ENCODE measurements at places on chromosomes 3 and 15.

GRCh38 chr3:182412066-182412465 lies 381.2 kb upstream of the ATP11B start:
- DNase-seq: no peak

DNA sequence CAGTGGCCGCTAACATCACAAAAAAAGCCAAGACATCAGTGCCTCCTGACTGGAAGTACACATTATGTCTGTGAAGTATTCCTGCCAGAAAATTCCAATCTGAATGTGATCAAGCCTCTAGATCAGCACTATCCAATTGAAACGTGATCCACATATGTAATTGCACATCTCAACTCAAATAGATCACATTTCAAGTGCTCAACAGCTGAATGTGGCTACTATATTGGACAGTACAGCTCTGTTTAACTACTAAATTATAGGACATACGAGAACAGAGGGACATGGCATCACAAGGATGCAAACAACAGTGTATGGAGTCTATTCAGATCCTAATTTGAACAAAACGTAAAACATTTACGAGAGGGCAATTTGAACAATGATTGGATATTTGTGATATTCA lies 542 bp upstream of the UBAP1L start:
- no peak for DNase-seq

DNA sequence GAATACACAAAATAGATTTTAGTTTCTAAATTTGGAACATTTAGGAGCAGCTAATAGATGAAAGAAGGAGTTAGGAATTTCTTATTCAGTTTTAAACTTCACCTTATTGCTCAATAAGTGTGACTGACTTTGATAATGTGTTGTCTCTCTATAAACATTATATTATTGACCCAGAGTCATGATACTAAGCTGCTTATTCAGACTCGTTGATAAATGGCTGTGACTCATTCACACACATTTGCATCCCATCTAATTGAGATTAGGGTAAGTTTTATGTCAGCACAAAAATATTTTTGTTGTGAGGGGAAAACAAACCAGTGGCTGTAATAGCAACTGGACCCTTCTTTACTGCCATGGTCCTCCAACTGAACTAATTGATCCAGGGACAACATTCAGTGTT lies 137.6 kb downstream of the GOLIM4 start:
- no peak for DNase-seq

DNA sequence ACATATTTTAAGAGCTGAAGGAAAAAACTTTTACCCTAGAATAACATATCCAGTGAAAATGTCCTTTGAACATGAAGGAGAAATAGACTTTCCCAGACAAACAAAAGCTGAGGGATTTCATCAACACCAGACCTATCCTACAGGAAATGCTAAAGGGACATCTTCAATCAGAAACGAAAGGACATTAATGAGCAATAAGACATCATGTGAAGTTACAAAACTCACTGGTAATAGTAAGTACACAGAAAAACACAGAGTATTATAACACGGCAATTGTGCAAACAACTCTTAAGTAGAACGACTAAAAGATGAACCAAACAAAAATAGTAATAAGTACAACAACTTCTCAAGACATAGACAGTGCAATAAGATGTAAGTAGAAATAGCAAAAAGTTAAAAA lies 3.5 kb upstream of the ZSCAN2 start:
- DNase-seq: no peak

DNA sequence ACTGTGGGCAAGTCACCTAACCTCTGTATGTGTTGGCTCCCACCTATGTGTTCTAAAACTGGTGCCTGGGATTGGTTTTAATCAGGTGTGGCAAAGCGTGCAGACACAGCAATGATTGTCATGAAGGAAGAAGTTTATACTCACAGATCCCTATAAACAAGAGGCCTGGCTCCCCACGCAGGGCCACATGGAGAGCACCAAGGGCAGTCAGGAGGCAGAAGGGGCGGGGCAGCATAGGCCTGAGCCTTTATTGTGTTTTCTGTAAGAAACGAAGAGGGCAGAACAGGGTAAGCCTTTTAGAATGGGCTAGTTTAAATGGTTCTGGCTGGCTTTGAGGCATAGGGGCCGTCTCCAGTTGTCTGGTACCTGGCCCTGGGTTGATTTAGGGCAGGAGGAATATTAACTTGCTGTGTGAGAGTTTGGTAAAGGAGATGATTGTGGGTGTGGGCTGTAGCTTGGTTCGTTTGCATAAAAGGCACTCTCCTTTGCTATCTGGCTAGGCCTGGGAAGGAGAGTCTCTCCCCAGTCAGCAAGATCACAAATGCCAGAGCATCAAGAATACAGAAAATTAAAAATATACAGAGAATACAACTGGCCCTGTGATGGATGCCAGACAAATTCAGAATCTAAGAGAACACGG lies 2.2 kb upstream of the FBXW12 start:
- no peak for DNase-seq

- DNase-seq: no peak
Observed at GRCh38 chr3:127903611-127904375, 11.2 kb upstream of the KBTBD12 start.

GRCh38 chr3:64848127-64848800 lies 160.5 kb upstream of the ADAMTS9 start:
- no peak for DNase-seq

DNA sequence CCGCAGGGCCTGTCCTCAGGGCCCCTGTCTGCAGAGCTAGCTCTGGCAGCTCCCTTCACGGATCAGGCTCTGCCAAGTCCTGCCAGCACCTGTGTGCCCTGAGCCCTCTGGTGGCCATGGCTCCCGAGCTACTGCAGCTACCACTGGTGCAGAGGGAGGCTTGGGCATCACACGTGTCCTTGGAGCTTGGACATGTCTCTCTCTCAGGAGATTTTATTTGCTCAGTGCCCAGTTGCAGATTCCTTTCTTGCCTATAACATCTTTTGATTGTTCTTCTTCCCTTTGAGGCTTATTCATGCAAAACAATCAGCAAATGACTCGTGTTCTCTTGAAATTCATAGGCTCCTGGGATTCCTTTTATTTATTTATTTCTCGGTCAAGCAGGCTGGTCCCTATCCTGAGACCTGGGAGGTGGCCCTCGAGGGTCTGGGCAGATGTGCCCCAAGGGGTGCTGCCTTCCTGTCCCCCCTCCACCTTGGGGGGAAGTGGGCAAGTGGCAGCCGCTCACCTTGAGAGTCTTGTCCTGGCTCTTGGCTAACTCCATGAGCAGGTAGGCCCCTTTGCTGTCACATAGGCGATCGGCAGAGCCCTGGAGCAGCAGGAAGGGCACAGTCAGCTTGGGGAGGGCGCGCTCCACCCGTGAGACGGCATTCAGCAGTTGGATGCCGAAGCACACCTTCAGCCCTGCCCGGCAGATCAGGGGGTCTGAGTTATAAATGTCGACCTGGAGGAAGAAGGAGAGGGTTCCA lies 21.9 kb downstream of the ABTB1 start:
- DNase-seq: no peak

Measured in stimulated activated CD4-positive, alpha-beta T cell treated with anti-CD3 and anti-CD28 coated beads, Interleukin-2, amount 100 ng/mL, for 48 hours (primary cell).